AG08396 (cell line): ENCODE measurements at places on chromosomes 13 and 19.
A peak's percentile ranks its signal among the peaks of the same experiment; 100 is the strongest.

- DNase-seq = peak; percentile 38
These were observed 101.6 kb downstream of the RAP2A start for GRCh38 chr13:97535614-97536013.

GRCh38 chr13:62337109-62337880 lies 921.6 kb upstream of the PCDH20 start:
- no peak for DNase-seq

DNA sequence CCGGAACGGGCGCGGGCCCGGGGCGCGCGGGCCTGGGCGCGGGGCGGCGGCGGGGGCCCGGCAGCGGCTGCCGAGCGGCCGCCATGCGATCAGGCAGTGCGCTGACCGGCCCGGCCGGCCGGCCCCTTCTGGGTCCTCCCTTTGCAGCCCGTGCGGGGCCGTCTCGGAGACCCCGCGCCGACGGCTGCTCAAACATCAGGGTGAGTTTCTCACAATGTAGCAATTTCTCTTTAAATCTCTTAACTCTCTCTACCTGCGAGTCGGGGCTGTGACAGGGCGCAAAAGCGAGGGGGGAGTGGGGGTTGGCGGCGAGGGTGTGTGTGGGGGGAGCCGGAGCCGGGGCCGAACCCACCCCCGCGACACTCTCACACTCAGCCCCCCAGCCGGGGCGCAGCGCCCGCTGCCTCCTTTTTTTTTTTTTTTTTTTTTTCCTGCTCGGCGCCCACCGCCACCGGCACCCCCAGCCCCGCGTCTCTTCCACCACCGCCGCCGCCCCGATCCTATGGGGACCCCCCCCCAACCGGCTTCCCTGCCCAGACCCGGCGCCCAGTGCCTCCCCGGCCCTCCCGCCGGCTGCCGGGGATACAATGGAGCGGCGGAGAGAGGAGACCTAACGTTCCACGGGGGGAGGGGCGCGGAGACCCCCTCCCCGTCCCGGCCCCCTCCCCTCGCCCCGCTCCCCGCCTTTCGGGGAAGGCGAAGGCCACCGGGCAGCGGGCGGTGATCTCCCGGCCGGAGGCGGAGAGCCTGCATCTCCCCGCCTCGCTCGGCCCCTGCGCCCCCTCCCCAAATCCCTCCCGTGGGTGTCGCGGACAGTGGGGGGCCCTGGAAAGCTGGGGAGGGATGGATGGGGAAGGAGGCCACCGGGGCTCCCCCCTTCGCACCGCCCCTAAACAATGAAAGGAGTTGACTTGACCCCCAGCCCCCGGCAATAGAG lies at the start of gene BICRA:
TSS of gene BICRA (plus strand) at position 166 of the 937 bp plus-strand sequence. CDS start 64,441 bp downstream, outside the sequence.
- DNase-seq = peak; percentile 91

GRCh38 chr19:1823539-1824251 lies 11.6 kb upstream of the ATP8B3 start:
- no peak for DNase-seq

GRCh38 chr13:20125129-20125782 lies 35.6 kb downstream of the GJA3 start:
- DNase-seq = peak; percentile 66

DNA sequence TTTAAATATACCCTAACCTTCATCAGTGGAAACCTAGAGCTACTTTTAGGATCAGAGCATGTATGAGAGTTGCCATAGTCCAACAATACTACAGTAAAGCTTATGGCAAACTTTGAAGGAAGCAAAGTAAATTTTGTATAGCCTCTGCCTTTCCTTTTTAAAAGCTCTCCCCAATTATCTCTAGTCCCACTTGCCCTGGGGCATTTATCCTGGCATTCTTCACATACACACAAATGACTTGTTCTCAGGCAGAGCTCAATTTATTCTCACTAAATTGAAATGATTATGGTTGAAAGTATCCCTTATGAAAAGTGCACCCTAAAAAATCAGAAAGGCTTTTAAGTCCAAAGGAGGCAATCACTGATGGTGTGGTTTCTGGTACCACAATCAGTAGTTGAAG lies 94.1 kb upstream of the UFM1 start:
- no peak for DNase-seq

DNA sequence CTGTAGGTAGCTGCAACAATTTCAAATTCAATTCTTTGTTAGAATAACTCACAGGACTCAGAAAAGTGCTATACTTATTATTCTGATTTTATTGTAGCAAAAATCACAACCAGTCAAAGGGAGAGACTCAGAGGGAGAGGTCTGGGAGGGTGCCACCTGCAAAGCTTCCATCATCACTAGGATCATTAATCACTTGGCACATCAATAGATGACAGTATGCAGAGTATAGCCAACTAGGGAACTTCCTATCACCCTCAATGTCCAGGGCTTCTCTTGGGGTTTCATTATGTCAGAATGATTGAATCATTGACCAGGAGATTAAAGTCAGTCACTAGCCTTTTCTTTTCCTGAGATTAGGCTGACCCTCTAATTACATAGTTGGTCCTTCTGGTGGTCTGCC lies 431.3 kb upstream of the ATXN8OS start:
- DNase-seq = no peak

GRCh38 chr13:65112123-65112522 lies 2118.0 kb downstream of the PCDH9 start:
- DNase-seq = no peak
